ENCODE measurements at places on chromosomes 6 and 20.

DNA sequence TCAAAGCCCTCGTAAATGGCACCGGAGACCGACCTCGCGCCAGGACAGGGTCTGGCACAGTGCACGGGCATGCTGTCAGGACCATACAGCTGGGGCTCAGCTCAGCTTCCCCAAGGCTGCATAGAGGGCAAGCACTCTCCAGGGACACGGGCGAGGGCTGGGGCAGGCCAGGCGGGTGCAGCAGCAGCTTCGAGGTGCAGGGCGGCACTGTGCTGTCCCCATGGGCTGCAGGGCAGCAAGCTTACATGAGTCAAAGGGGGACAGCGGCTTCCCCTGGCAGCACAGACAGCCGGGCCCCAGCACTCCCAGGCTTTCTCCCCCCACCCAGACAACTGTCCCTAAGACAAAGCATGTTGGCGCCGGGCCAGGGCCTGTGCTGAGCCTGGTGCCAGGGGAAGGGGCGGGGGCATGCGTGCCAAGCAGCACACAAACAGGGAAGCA, 25.7 kb downstream of the PSMG4 start:
- DNase-seq: no peak

- no peak for DNase-seq
These were observed 92.3 kb upstream of the CARMIL1 start for GRCh38 chr6:25186919-25187318.

DNA sequence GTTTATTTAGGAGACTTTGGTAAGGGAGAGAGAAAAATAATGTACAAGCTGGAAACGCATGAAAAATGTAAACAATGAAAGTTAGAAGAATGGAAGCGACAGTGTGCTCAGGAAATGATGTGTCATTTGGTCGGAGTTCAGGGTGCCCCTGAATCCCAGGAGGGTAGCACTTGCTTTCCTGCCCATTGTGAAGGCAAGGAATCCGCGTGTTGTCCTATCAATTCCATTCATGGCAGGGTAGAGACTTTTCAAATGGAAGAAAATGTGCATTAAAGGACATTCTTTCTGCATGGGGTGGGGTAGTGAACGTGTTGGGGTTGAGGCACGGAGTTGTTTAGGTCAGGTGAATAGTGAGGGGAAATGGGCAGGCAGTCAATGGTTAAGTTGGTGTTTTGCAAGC, 33.7 kb downstream of the GCNT2 start:
- DNase-seq: no peak

DNA sequence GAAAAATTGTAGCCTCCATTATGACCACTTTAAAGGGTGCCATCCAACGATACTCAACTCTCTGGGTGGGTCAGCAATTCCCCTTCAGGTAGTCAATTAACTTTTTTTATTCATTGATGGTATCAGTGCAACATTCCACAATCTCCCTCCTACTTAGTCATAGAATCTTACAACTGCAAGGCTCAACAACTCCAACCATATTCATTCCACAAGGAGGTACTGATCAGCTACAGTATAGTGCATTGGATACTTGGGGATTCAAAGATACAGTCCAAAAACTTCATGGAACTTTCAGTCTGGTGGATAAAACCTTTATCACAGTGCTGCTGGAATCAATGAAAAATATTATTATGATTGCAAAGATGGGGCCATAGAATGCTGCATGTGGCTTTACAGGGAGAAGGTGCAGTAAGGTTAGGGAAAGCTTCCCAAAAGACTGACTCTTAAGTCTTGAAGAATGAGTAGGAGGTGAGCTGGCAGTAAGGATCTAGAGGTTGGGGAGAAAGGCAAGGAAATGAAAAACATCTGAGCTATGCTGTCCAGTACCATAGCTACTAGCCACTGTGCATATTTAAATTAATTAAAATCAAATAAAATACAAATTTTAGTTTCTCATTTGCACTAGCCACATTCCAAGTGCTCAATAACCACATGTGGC, 314.7 kb upstream of the PRDM1 start:
- DNase-seq: no peak

GRCh38 chr6:17066610-17067009, 35.2 kb upstream of the STMND1 start:
- DNase-seq: no peak

- DNase-seq: no peak
These were observed 36.3 kb upstream of the SLCO4A1 start for GRCh38 chr20:62606016-62606415.

DNA sequence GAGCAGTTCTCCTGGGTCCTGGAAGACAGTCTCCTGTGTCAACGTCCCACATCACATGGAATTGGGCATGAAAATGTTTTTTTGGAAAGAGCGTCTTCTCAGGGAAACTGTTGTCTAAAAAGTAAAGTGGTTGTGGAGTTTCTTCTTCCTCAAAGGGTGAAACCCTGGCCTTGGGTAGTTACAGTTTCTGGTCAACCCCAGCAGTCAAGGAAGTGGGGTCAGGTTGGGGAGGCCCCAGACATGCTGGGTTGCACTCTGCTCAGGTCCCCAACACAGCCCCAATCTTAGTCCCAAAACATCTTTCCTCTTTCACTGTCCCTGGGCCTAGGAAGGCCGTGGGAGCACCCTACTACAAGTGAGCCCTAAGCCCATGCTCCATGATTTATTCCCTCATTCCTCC, 996 bp upstream of the NFKBIE start:
- DNase-seq: no peak

Measured in muscle of arm (tissue), 14 donors.